NCI-H69 (cell line): ENCODE measurements at places on chromosomes 4 and X.
A peak's percentile ranks its signal among the peaks of the same experiment; 100 is the strongest.

DNA sequence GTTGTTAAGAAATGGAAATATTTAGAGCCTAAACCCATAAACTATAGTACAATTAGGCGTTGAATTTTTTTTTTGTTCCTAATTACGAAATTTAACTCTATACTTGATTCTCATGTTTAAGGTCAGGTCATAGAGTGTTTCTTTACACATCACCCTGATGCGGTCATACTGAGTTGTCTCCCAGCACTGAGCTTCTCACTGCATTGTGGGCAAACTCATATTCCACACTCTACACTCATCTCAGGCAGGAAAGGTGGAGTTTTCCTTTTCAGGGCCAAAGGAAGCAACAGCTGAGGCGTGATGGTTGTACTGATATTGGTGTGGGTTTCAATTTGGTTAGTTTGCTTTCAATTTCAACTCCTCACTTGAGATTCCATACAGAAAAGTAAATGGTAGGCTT lies 75.4 kb downstream of the FAT4 start:
- DNase-seq = no peak

DNA sequence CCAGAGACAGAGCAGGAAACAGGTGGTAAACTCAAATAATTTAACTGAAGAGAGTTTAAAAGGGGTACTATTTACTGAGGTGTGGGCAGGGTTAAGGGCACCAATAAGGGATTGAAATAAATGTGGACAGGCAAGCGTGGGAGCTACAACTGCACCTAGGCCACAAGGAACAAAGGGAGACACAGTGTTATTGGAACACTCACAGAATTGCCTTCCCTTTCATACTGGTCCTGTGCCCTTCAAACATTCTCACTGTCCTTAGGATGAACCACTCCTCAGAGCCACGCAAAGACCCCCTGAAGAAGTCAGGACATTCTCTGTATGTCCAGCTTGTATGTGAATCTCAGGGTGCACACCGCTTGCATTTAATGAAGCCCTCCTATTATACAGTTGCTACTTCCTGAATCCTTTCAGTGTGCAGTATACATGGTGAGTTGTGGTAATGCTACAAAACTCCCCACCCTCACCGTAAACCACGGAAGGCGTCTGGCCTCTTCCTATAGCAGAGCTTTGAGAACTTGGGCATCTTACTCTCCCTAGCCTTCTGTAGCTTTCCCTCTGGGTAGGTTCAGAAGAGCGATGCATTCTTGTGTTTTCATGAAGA lies 9.6 kb upstream of the MRPL1 start:
- no peak for DNase-seq

DNA sequence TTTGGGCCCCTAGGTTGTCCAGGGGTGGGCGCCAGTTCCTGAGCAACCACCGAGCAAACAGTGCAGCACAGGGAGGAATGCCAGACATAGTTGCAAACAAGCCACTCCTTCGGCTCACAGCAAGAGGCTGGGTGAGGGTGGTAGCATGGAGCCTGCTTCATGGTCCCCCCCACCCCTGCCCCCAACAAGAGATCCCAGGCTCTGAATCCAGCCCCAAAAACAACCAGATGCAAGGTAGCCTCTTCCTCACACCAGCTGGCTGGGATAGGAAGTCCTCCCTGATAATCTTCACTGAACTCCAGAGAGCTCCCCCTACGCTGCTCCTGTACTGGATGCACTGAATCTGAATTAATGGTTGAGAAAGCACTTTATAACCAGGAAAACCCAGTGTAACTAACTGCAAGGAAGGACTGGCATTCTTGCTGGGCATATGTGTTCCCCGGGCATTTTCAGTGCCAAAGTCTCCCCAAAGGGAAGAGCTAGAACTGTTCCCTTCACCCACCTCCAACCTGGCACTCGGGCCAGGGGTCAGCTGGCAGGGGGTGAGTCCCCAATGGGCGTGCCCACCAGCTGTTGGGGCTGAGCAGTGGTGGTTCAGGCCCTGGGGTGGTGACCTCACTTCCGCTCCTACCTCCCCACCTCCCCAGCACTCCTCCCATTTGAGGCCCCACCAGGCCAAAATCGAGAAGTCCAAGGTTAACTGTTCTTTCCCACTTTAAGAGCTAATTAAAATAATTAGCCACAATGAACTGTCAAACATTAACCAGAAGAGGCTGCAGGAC lies 1.5 kb downstream of the ELF4 start:
- DNase-seq = peak; percentile 61

- DNase-seq = no peak
These were observed 274.8 kb upstream of the GPC4 start for GRCh38 chrX:133689997-133690599.

- DNase-seq = no peak
These were observed 15.2 kb downstream of the SEPTIN11 start for GRCh38 chr4:76964769-76965168.

- peak; percentile 60 for DNase-seq
These were observed 3.3 kb downstream of the NLGN4X start for GRCh38 chrX:6225288-6225910.

DNA sequence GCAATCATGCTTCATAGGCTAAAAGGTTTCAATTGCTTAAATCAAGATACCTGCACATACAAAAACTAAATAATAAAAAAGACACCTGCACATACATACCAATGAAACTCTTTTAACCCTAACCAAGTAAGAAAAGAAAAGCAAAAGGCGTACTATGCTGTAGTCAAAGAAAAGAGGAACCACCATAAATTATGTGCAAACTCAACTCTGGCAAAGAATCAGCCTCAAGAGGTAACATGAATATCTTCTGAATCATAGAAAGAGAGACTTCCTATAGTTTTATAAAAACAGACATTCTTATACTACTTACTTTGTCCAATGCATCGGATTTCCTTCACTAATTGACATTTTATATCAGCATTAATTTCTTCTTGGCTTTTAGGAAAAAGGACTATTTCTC lies 29.3 kb downstream of the MMGT1 start:
- DNase-seq = no peak

GRCh38 chr4:146023334-146023967 lies 84.8 kb upstream of the ZNF827 start:
- no peak for DNase-seq

- no peak for DNase-seq
These were observed 81.7 kb downstream of the CBR4 start for GRCh38 chr4:168928346-168928745.

DNA sequence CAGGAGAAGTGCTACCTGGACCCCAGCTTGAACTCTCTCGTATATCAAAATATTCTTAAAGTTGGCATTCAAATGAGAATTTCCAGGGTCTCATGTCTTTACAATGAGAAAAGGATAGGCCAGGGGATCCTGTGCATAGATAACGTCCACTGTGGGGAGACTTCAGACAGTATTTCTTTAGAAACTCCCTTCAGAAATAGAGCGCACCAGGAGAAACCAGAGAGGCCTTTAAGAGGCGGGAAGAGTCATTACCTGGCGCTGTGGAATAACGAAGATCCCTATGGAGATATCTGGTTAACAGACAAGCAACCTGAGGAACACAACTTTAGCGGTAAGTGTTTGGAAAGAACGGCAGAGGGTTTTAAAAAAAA lies 600 bp downstream of the RADX start:
- DNase-seq = no peak

DNA sequence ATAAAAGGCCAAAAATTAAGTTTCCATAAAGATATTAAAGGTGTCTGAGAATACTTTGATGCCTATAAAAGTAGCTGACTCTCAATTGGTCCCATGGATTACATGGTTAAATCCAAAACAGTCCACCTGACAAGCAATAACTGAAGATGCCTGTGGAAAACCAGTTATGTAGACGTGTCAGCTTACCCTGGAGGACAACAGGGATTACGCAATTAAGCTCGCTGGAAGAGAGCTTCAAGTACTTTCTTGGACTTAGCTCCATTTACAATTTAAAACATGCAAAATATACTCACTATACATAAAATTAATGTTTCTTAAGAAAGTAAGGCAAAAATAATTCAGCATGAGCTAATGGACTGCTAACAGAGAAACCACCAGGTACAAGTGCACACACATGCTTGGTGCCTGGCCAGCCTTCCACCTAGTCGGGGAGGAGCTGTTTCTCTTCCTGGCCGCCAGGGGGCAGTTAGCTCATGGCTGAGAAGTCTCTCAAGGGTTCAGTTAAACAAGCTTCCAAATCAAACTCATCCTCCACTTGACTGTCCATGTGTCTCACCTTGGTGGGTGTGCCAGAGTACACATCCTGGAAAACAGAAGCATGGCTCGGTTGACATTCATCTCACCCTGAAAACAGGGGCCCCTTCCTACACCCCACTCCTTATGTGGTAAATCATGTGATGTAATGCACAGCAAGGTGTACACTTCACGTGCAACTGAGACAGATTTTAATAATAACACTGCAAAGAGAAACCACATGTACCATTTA lies 9.2 kb upstream of the FAM53A start:
- DNase-seq = peak; percentile 67

- no peak for DNase-seq
These were observed 6.8 kb upstream of the TBC1D19 start for GRCh38 chr4:26577066-26577465.

DNA sequence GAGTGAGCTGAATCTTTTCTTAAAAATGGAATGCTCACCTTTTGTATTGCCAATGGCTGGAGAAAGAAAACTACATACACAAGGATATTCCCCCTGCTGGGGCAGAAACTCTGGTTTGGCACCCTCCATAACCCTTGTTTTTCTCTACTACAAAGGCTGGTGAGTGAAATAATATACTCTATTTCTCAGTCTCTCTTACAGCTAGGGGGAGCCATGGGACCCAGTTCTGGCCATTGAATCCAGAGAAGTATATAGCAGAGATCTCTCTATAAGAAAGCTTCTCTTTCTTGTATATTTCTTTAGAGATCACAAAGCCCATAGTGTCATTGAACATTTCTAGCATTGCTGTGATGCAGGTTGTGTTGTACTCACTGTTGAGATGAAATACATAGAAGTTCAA lies 49.8 kb downstream of the SMPX start:
- DNase-seq = peak; percentile 4

DNA sequence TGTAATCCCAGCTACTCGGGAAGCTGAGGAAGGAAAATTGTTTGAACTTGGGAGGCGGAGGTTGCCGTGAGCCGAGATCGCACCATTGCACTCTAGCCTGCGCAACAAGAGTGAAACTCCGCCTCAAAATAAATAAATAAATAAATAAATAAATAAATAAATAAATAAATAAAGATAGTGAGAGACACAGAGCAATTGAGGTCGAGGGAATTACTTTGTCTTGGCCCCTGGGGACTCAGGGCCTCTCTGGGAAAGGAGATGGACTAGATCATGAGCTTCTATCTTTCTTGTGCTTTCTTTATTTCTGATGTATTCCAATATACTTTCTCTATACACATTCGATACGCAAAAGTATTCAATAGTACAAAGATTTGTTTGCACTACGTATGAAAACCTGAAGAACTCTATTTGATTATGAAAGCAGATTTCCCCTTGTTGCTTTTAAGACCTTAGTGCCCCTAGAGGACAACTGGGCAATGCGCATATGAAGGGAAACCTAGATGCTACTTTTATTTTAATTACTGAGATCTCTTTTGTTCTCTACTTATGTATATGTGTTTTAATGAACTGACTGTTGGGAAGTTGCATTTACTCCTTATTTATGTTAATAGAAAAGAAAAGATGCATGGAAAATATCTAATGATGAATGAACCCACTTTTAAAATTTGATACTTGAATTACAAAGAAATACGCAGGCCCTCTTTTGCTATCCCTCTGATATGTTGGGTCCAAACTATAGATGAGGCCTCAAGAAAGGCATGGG lies 12.8 kb upstream of the ELOVL6 start:
- DNase-seq = peak; percentile 49

GRCh38 chrX:115360220-115360781 lies 70.8 kb downstream of the LUZP4 start:
- DNase-seq = no peak
